GM12892 (cell line): ENCODE measurements at places on chromosomes 6 and 20.

- no peak for DNase-seq
These were observed 9.7 kb downstream of the PDE7B start for GRCh38 chr6:135861189-135861588.

GRCh38 chr6:142008016-142008735 lies 124.5 kb upstream of the GJE1 start:
- DNase-seq = no peak

- no peak for DNase-seq
These were observed 2.8 kb upstream of the AARS2 start for GRCh38 chr6:44315951-44316350.

DNA sequence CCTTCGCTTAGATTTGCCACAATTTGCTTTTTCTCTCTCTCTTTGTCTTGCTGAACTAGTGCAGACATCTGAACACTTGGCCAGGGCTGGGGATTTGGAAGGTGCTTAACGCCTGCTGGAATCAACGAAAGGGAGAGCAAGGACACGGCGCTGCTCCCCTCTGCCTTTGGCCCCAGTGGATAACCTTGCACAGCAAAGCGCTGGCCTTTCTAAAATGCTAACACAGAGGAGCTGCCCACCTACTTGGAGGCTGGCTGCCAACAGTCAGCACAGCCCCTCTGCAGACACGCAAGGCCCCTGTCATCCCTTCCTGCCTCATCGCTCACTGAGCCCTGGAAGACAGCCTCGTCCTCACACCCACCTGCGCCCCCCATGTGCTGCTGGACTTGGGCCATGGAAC lies 37.5 kb downstream of the C20orf203 start:
- DNase-seq = no peak

DNA sequence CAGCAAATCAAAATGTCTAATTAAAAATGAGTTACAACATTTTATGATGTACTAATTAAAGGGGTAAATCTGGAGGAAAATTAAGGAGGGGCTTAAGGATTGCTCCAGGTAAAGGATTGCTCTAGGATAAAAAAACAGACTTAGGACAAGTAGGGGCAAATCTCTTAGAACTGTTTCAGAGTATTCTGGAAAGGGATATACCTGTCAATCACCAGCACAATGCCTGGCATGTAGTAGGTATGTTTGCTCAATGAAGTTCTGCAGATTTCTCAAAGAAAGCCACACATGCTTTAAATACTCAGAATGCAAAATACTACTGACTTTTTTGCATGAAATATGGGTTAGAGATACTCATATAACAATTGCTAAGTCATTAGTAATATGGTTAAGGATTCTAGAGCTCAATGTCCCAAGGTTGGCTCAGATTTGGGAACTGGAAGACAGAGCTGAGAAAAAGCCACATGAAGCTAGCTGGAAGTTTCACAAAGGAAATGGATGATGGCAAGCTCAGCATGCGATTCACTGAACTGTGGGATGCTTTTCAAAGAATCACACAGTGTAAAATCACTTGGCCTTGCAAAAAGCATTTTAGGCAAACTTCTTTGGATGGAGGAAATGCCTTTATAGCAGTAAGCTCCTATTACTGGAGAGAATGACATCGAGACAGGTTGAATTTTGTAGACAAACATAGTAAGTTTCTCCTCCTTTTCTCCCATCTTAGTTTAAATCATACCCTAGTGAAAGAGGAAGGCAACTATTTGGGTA lies 72.8 kb downstream of the MAP3K5 start:
- DNase-seq = no peak

- no peak for DNase-seq
These were observed 83.8 kb downstream of the SLC22A23 start for GRCh38 chr6:3372912-3373554.

GRCh38 chr6:20167601-20168000 lies 44.7 kb downstream of the MBOAT1 start:
- no peak for DNase-seq

- no peak for DNase-seq
These were observed 29.1 kb downstream of the SLC13A3 start for GRCh38 chr20:46622165-46622564.

- no peak for DNase-seq
These were observed 600.6 kb upstream of the CHD6 start for GRCh38 chr20:42218621-42219374.

GRCh38 chr6:103870970-103871369 lies 988.7 kb downstream of the HACE1 start:
- no peak for DNase-seq

DNA sequence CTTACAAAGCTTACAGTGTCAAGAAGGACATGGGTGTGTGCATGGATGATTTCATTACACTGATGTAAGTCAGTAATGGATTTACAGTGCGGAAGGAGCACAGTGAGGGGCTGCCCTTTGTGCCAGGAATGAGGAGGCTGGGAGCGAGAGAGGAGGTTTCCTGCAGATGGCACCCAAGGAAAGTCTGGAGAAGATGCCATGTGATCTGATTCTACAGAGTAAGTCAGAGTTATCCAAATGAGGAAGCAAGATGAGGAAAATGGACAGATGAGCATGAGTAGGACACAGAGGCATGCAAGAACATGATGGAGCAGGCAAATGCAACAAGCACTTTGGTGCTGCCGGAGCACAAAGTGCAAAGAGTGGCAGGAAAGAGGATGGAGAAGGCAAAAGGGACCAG lies 29.7 kb downstream of the MAP7 start:
- no peak for DNase-seq

- no peak for DNase-seq
These were observed 13.1 kb downstream of the CD93 start for GRCh38 chr20:23072892-23073586.

- no peak for DNase-seq
These were observed 22.3 kb upstream of the PXDC1 start for GRCh38 chr6:3773678-3774298.

GRCh38 chr20:18663932-18664331 lies 76.1 kb downstream of the DTD1 start:
- no peak for DNase-seq

DNA sequence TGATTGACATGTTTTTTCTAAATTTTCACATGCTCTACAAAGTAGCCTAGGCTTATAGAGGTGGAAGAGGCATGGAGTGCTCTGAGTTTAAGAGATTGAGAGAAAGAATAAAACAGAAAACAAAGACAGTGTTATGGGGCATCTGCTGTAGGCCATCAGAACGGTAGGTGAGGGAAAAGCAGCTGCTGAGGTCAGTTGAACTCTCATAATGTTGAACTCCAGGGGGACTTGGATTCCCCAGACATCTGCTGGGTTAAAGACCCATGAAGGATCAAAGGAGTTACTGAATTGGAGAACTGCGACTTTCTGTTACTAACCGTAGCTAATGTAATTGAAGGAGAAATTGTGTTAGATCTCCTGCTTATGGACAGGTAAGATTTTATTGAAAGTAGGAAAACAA lies 333.9 kb downstream of the TFAP2B start:
- DNase-seq = no peak

GRCh38 chr6:90227213-90227612 lies 69.4 kb downstream of the BACH2 start:
- no peak for DNase-seq

DNA sequence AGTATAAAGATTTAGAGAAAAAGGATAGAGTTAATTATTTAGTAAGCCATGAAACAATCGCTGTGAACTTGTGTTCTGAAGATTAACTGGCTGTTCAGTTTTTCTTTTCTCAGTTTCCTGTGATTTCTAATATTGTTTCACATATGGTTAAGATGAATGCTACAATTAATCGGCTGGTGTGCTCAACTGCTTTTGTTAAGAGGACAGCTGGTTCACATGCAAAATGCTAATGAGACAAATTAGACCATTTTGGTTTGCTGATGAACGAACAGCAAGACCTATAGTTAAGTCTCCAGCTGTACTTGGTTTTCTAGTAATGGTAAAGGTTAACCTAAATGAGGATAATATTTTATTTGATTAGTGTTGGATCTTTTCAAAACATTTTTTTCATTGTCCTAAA lies 10.8 kb upstream of the NHSL1 start:
- no peak for DNase-seq

DNA sequence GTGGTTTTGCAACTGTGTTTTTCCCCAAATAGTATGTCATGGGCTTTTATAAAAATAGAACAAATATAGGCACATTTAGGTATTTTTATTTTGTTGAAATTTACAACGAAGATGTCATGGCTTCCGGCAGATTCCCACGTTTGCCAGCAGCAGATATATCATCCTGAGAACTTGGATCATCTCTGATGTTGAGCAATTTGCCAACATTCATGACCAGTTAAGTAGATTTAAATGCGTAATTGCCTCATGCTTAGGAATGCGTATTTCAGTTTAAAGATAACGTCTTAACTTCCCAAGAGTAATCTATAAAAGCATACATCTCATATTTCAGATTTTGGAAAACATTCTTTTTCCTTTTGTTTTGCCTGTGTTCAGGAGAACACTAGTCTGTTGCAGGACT lies 457.8 kb downstream of the QKI start:
- DNase-seq = no peak

GRCh38 chr6:76697585-76697984 lies 625.1 kb upstream of the IMPG1 start:
- no peak for DNase-seq

DNA sequence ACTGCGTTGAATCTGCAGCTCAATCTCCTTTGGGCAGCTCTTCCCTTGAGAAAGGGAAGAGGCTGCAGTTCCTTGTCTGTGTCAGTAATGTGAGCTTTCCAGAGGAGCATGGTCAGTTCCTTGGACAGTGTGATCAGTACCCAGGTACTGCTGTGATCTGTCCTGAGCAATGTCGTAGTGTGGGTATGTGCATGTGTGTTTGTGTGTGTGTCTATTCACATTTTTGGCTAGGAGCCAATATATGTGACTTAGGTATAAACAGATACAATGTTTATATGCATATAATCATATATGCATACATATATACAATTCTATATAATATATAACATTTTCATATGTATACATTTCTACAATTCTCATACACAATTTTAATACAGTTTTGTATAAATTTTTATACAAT lies 85.4 kb upstream of the OLIG3 start:
- no peak for DNase-seq

- no peak for DNase-seq
These were observed 579.0 kb upstream of the FLRT3 start for GRCh38 chr20:14916360-14916920.
